ENCODE measurements at places on chromosomes 16 and 17.
A peak's percentile ranks its signal among the peaks of the same experiment; 100 is the strongest.

DNA sequence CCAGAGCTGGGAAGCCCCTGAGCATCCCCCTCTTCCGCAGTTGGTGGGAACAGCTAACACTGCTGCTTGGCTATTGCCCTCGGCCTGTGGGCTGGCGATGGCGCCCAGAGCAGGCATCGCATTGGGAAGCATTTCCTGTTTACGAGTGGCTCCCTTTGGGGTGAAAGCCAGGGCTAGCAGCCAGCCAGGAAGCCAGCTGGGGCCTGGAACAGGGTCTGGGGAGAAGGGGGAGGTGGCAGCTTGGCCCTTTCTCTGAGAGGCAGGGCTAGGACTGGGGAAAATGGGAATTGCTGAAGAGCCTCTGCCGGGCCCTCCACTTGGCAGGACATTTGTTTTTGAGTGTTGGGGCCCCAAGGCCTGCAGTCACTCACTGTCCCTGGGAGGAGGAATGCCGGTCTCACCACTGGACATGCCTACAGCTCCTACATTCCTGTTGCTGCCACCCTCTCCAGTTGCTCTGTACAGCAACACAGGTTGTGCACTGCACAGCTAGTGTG lies 2.4 kb upstream of the MTSS2 start:
- DNase-seq, result no peak

GRCh38 chr16:65725156-65725845 lies 603.4 kb upstream of the CDH11 start:
- no peak for DNase-seq

DNA sequence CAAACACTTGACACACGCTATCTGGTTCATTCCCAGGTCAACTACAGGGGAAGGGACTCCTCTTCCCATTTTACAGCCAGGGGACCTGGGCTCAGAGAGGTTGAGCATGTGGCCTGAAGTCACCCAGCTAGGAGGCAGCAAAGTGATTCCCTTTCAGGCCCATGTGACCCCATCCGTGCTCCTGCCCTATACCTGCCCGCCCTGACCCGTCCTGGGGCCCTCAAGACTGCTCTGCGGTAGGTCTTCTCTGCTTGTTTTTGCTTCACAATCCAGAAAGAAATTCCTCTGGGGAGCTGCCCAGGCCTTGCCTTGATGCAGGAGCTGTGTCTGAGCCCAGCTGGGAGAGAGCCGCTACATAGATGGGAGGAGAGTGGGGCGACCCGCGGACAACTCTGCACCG lies 161.4 kb downstream of the SDK2 start:
- no peak for DNase-seq

GRCh38 chr16:11333010-11333409 lies 12.2 kb upstream of the RMI2 start:
- DNase-seq, result no peak

GRCh38 chr17:38751808-38752307 lies 683 bp upstream of the PSMB3 start:
- peak; percentile 72 for DNase-seq

DNA sequence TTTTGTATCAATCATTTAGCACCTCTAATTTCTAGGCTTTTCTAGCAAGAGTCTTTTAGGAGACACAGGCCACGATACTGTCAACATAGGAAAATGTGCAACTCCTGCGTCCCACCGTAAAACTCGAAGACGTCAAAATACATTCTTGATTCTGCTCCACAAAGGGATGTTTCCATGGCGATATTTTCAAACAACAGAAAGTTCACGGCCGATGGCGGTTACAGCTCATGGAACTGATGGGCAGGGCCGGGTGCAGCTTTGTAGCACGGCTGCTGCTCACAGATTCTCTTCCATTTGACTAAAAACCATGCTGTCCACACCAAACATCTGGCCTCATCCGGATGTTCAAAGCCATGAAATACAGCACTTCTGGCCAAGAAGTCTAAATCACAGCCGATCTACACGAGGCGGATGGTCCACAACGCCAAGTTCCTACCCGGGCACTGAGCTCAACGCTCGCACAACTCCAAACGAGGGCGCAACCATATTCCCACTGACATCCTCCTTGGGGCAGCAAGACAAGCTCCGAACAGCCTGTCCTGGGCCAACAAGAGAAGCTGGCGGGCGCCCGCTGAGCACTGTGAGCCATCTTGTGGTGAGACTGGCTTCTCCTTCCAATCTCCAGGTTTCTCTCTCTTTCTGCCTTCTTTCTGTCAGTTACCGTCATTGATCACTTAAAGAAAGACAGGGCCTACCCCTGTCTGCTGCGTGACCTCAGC lies 79.8 kb downstream of the ZNF778 start:
- no peak for DNase-seq

- peak; percentile 30 for DNase-seq
Observed at GRCh38 chr16:79267781-79268180, 332.8 kb downstream of the MAF start.

GRCh38 chr17:51725185-51725584 lies 433.3 kb downstream of the CA10 start:
- no peak for DNase-seq

DNA sequence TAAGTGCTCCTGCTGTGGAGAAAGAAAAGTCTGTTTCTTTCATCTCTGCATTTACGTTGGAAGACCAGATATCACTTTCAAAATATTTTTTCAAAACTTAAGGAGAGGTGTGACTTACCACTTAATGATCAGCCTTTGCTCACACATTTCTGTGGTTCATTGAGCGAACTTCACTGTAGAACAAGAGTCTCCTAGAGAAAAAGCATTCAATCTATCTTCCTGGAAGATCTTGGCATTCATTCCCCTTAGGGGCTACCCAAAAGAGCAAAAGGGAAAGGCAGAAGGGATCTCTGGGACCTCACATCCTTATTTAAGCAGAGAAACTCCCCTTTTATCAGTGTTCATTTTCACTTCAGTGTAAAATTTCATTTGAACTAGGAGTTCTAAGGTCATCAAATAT lies 61.2 kb downstream of the HS3ST3A1 start:
- no peak for DNase-seq

- DNase-seq, result no peak
Observed at GRCh38 chr16:77668201-77668600, 54.1 kb upstream of the NUDT7 start.

DNA sequence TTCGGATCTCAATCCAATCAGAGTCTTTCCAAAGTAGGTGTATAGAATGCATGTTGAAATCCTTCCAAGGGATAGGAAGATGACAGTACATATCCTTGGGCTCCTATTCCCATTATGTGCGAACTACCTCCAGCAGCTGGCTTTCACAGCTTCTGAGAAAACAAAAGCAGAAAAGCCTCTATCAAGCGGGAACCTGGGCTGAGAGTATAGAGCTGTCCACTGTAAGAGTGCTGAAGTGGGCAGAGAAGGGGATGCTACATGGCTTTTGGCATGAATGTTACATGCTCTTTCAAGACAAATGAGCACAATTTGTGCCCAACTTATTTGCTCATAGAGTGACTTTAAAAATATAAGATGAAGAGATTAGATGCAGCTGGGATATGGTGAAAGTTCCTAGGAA lies 993.5 kb downstream of the CDH8 start:
- no peak for DNase-seq

GRCh38 chr16:73058616-73059409 lies 10.9 kb upstream of the ZFHX3 start:
- DNase-seq, result no peak

- DNase-seq, result no peak
Observed at GRCh38 chr16:20865420-20866131, 34.6 kb downstream of the DCUN1D3 start.

GRCh38 chr16:30775392-30776188 lies 11.4 kb downstream of the ZNF629 start:
- no peak for DNase-seq

DNA sequence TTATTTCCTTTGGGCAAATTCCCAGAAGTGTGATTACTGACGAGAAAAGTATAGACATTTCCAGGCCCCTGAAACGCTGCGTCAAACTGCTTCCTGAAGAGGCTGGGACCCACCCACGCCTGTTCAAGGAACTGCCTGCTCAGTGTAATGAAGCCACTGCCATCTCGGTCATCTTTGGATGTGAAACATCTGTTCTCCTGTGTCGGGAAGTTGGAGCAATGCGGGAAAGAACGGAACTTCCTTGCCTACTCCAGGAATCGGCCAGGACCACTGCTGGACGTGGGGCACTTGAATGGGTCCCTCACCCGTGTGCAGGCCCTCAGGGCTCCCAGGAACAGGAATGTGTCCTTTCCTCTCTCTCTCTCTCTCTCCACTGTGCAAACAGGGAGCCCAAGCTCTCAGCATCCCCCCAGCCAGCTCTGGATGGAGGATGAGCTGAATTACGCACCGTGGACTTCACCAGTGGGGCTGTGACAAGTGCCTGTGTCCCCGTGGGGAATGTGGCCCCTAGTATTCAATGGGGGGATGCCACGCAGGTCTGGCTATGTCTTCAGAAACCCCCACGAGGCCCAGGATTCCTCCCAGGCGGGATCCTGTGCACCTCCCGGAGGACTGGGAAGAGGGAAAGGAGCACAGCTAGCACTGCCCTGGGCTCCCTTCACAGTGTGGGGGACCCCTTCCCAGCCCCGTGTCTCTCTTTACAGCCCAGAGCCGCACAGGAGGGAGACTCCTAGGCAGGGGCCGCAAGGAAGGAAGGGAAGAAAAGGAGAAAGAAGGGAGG lies 18.3 kb upstream of the LITAF start:
- DNase-seq, result no peak

- peak; percentile 11 for DNase-seq
Observed at GRCh38 chr16:57185446-57185944, 344 bp downstream of the PSME3IP1 start.

DNA sequence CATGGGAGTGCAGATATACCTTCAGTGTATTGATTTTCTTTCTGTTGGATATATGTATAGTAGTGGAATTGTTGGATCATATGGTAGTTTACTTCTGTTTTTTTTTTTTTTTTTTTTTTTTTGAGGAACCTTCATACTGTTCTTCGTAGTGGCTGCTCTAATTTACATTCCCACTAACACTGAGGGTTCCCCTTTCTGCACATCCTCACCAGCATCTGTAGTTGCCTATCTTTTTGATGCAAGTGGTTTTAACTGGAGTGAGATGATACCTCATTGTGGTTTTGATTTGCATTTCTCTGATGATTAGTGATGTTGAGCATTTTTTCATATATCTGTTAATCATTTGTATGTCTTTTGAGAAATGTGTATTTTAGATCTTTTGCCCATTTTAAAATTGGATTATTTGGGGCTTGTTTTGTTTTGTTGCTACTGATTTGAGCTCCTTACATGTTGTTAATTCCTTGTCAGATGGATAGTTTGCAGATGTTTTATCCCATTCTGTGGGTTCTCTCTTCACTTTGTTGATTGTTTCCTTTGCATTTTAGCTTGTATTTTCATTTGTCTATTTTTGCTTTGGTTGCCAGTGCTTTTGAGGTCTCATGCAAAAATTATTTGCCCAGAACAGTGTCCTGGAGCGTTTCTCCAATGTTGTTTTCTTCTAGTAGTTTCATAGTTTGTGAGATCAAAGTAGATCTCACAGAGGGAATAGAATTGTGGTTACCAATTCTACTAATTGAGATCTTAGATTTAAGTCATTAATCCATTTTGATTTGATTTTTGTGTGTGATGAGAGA lies 25.0 kb upstream of the BCAS3 start:
- no peak for DNase-seq

- DNase-seq, result peak; percentile 65
Observed at GRCh38 chr17:40068917-40069750, 6.4 kb downstream of the THRA start.

- DNase-seq, result no peak
Observed at GRCh38 chr17:50161911-50162288, 3.9 kb upstream of the SGCA start.

DNA sequence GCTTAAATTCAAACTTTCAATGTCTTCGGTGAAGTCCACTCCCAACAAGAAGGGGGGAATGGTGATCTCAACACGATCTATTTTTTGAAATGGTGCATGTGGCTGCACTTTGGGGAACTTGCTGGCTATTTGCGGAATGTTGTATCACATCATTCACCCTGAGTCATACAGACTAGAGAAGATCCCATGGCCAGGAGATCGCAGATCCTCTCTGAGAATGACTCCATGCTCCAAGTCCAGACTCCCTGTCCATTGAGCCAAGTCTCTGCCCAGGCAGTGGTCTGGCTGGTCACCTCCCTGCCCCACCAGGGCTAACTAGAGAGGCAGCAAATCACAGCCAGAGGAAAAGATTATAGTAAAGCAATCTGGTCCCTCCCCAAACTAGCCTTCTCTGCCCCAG lies 120.6 kb downstream of the XYLT1 start:
- DNase-seq, result no peak

DNA sequence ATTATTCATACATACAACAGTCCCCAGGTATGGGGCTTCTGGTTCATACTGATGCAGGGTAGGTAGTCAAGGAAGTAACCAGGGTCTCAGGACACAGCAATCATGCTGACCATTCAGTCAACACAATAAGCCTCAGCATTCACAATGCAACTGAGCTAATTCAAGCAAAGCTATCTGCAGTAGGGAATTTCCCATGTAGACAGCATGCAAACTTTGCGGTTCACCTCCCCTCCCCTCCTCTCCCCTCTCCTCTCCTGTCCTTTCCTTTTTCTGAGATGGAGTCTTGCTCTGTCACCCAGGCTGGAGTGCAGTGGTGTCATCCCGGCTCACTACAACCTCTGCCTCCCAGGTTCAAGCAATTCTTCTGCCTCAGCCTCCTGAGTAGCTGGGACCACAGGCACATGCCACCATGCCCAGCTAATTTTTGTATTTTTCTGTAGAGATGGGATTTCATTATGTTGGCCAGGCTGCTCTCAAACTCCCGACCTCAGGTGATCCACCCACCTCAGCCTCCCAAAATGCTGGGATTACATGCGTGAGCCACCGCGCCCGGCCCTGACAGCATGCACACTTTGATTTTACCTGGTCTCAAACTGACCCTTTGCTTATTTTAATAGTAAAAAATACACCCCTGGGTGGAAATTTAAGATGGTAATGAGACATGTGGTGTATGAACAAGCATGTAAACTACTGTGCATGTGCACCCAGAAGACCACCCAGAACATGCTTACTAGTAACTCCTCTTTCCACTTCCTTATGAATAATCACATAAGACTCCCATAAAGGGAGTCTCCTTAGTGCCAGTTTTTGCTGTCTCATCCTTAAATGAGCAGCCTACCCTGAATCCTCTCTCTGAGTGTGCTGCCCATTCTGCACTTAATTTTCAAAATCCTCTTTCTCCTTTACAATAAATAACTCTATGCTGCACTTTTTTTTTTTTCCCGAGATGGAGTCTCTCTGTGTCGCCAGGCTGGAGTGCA lies 9.3 kb upstream of the RNF135 start:
- DNase-seq, result no peak

- DNase-seq, result no peak
Observed at GRCh38 chr17:32269377-32269776, 3.7 kb downstream of the RHBDL3 start.

DNA sequence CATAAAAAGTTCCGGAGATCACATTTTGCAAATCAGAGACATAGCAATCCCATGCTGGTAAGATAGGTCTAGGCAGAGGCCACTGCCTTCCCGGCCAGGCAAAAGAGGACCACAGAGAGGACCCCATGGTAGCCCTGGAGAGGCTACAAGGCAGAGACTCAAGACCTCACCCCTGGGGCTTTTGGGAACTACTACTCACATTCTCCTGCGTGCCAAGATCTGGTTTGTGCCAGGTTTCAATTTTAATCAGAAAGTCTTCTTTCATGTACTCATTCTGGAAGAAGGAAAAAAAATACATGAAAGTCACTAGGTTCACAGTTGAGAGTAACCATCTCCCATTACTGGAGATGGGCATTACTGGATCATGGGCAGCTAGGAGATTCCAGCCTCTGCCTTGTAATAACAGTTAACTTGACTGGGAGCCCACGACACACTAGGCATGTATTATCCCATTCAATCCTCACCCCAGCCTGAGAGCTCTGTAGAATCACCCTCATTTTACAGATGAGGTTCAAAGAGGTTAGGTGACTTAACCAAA lies 21.2 kb downstream of the PITPNA start:
- DNase-seq, result no peak

- DNase-seq, result no peak
Observed at GRCh38 chr17:57732062-57732461, 13.0 kb downstream of the CCDC182 start.

- DNase-seq, result no peak
Observed at GRCh38 chr17:57506774-57507127, 238.3 kb downstream of the CCDC182 start.

All from activated T-helper 1 cell treated with anti-CD3 and anti-CD28 coated beads, Interleukin-2, amount 50 U/mL, for 16 hours (primary cell).